Astrocyte (in vitro differentiated cells and primary cell): ENCODE measurements at places on chromosomes 5 and 9.
A peak's percentile ranks its signal among the peaks of the same experiment; 100 is the strongest.

DNA sequence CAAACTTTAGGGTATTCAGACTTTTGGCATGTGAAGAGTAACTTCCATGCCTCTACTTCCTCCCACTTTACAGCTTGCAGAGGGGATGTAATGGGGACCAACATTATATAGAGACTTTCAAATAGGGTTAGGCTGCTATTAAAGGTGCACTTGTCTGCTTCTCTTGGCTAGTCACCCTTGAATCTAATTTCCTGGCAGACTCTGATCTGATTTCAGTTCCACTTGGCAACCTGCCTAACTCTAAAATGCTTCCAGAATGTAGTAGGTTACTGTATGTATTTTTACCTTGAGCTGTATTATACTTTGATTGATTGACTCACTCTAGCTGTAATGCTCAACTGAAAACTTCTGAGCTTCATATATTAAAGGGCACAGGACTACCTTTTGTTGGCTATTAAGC is 693.4 kb downstream of the KCTD16 start:
- no peak for DNase-seq
- no peaks in the 10 kb centered on the region for H3K4me1 ChIP-seq
- H3K27ac ChIP-seq: no peak overlapping the region
- H3K36me3 ChIP-seq: no peaks in the 10 kb centered on the region
- no peaks in the 10 kb centered on the region for H3K27me3 ChIP-seq

- H3K36me3 ChIP-seq: peaks cover 9% of the 10 kb centered on the region
- no peaks in the 10 kb centered on the region for H3K27me3 ChIP-seq
- no peak overlapping the region for H3K27ac ChIP-seq
- H3K4me1 ChIP-seq: no peaks in the 10 kb centered on the region
- H3K4me3 ChIP-seq: peak overlapping the region; percentile 80
Observed at GRCh38 chr5:179906795-179907555, 722 bp downstream of the TBC1D9B start.

GRCh38 chr9:122186301-122186700 is 26.6 kb downstream of the MORN5 start:
- no peak overlapping the region for H3K4me3 ChIP-seq
- H3K27ac ChIP-seq: no peak overlapping the region
- H3K36me3 ChIP-seq: no peaks in the 10 kb centered on the region

DNA sequence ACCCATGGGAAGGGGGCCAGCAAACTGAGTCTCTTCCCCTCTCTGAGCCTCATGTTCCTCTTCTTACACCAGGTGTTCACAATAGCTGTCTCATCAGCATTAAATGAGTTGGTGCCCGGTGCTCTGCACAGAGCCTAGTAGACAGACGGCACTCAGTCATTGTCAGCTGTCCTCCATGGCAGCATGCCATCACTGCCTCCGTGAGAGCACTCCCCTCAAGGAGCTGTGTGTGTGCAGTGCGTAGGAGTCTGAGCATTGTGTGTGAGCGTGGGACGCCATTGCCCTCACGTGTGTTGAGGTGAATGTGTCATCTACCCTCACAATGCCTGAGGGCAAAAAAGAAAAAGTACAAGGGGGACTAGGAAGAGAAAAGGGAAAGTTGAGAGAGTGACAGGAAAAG is 536.5 kb downstream of the CDK5RAP2 start:
- no peak overlapping the region for H3K4me3 ChIP-seq
- H3K4me1 ChIP-seq: no peaks in the 10 kb centered on the region
- DNase-seq: no peak
- no peaks in the 10 kb centered on the region for H3K27me3 ChIP-seq
- H3K36me3 ChIP-seq: no peaks in the 10 kb centered on the region

DNA sequence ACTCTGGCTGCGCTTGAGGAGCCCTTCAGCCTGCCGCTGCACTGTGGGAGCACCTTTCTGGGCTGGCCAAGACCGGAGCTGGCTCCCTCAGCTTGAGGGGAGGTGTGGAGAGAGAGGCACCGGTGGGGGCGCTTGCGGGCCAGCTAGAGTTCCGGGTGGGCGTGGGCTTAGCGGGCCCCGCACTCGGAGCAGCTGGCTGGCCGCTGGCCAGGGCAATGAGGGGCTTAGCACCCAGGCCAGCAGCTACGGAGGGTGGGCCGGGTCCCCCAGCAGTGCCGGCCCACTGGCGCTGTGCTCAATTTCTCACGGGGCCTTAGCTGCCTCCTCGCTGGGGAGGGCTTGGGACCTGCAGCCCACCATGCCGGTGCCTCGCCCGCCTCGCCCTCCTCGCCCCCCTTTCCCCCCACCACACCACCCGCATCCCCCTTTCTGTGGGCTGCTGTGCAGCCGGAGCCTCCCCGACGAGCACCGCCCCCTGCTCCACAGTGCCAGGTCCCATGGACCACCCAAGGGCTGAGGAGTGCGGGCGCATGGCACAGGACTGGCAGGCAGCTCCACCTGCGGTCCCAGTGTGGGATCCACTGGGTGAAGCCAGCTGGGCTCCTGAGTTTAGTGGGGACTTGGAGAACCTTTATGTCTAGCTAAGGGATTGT is 954.5 kb downstream of the DTWD2 start:
- no peaks in the 10 kb centered on the region for H3K36me3 ChIP-seq
- no peaks in the 10 kb centered on the region for H3K27me3 ChIP-seq
- no peak overlapping the region for H3K27ac ChIP-seq
- no peaks in the 10 kb centered on the region for H3K4me1 ChIP-seq
- H3K4me3 ChIP-seq: no peak overlapping the region

DNA sequence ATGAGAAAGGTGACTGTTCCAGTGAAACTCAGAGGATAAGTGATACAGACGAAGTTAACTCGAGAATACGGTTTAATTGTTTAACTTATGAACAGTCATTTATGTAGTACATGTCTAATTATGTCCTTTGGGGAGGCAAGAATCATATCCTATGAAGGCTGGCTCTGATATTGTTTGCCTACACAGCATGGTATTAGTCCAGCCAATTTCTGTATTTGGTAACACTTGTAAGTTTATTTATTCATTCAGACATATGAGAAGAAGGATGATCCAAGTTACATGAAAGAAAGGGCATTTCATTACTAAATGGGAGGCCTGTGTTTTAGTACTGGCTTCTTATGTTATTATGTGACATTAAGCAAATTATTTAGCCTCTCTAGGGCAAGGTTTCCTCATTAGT is 199.7 kb downstream of the NNT start:
- no peak overlapping the region for H3K4me3 ChIP-seq
- no peak for DNase-seq
- no peaks in the 10 kb centered on the region for H3K27me3 ChIP-seq
- H3K4me1 ChIP-seq: no peaks in the 10 kb centered on the region

- no peaks in the 10 kb centered on the region for H3K27me3 ChIP-seq
- H3K4me1 ChIP-seq: no peaks in the 10 kb centered on the region
- DNase-seq: no peak
- H3K4me3 ChIP-seq: no peak overlapping the region
- no peak overlapping the region for H3K27ac ChIP-seq
- H3K36me3 ChIP-seq: no peaks in the 10 kb centered on the region
Observed at GRCh38 chr5:98594098-98594497, 179.4 kb upstream of the RGMB start.

- no peaks in the 10 kb centered on the region for H3K4me1 ChIP-seq
- no peak overlapping the region for H3K4me3 ChIP-seq
- DNase-seq: no peak
- H3K27ac ChIP-seq: no peak overlapping the region
- H3K27me3 ChIP-seq: peaks cover 17% of the 10 kb centered on the region
Observed at GRCh38 chr5:79729679-79730078, 40.0 kb downstream of the CMYA5 start.

- H3K4me3 ChIP-seq: no peak overlapping the region
- DNase-seq: no peak
- peak overlapping the region; percentile 46 for H3K27ac ChIP-seq
- no peaks in the 10 kb centered on the region for H3K27me3 ChIP-seq
- H3K36me3 ChIP-seq: no peaks in the 10 kb centered on the region
- peaks cover 32% of the 10 kb centered on the region for H3K4me1 ChIP-seq
Observed at GRCh38 chr5:150589862-150590601, 50.4 kb upstream of the SYNPO start.

DNA sequence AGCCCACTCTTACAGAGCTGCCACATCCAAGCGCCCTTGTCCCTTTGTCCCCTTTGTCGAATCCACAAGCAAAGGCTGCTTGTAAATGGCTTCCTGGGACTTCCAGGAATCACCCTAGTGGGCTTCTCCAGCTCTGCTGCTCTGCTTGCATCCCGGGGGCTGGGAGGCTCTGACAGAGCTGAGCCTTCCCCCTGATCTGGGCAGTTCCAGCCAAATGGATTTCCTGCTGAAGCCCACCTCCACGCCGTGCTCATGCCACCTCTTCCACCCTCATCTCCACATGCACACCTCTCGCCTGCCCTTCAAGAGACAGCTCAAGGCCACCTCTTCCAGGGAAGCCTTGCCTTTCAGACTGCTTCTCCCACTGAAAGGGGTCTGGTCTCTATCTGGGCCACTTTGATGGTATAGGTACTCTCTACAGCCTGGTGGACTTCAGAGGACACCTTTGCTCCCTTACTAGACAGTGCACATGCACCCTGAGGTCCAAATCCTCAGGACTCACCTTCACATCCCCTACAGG is 106.2 kb downstream of the LHFPL2 start:
- no peak overlapping the region for H3K4me3 ChIP-seq
- DNase-seq: no peak
- no peaks in the 10 kb centered on the region for H3K36me3 ChIP-seq
- H3K27me3 ChIP-seq: no peaks in the 10 kb centered on the region
- H3K27ac ChIP-seq: no peak overlapping the region

DNA sequence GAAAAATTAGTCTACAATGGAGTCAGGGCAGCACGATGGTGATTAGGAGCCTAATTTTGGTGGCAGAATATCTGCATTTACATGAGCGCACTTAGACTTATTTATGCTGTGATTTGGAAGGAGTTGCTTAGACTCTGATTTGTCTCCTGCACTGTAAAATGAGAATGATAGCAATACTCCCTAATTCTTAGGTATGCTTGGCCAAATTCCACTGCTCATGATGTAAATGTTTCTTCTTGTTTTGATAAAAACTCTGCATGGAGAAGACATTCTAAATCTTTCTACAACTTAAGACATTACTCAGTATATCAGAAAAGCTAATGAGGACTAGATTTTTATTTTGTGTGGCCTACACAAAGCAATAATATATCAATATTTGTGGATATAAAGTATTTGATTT is 205.4 kb downstream of the CDH18 start:
- no peak overlapping the region for H3K4me3 ChIP-seq
- no peaks in the 10 kb centered on the region for H3K4me1 ChIP-seq
- DNase-seq: no peak
- no peaks in the 10 kb centered on the region for H3K36me3 ChIP-seq
- H3K27me3 ChIP-seq: no peaks in the 10 kb centered on the region

GRCh38 chr5:23235246-23235645 is 272.2 kb upstream of the PRDM9 start:
- no peak overlapping the region for H3K4me3 ChIP-seq
- no peak overlapping the region for H3K27ac ChIP-seq
- no peaks in the 10 kb centered on the region for H3K36me3 ChIP-seq
- no peak for DNase-seq
- H3K4me1 ChIP-seq: no peaks in the 10 kb centered on the region

- peaks cover 5% of the 10 kb centered on the region for H3K27me3 ChIP-seq
- H3K27ac ChIP-seq: no peak overlapping the region
- DNase-seq: peak; percentile 31
- peak overlapping the region; percentile 49 for H3K4me3 ChIP-seq
- no peaks in the 10 kb centered on the region for H3K36me3 ChIP-seq
Observed at GRCh38 chr5:140157032-140157781, 17.8 kb upstream of the CYSTM1 start.

DNA sequence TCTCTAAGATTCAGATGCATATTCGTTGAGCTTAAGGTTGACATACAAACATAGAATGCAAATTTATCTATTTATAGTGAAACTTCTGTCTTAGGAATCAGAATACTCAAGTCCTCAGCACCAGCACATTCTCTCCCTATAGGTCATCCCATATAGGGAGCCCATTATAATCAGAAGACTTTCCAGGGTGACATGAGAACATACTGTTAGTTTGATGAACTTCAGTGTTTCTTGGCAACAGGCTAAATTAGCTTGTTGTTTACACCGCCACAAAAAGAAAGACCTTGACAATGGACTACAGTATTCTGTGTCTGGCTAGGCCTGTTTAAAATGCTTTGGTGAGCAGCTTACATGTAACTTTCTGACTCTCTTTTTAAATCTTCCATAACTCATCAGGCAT is 104.2 kb downstream of the TAF11L14 start:
- H3K27me3 ChIP-seq: no peaks in the 10 kb centered on the region
- no peak for DNase-seq
- peaks cover 5% of the 10 kb centered on the region for H3K4me1 ChIP-seq
- H3K4me3 ChIP-seq: no peak overlapping the region
- no peak overlapping the region for H3K27ac ChIP-seq

DNA sequence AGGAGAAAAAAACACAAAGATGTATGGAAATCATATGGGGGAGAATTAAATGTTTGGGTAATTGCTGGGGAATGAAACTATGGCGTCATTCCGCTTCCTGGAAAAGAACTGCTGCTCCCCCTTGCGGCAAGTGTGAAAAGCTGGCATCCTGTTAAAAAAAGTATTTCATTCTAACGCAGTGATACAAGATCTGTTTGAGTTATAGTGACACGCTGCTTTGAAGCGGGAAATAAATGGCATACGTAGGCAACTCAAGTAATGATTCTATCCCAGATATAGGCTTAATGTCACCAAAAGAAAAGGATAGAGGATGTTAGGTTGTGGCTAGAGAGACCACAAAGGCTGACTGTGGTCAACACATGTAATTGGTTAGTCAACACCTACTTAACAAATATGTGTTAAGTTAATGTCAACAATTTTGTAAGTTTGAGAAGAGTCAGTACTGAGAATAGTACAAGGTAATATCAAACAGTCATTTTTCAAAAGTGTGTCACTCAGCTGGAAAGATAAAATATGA is 70.2 kb upstream of the ALDH1A1 start:
- H3K36me3 ChIP-seq: no peaks in the 10 kb centered on the region
- H3K4me1 ChIP-seq: no peaks in the 10 kb centered on the region
- H3K4me3 ChIP-seq: no peak overlapping the region
- peak; percentile 50 for DNase-seq
- H3K27ac ChIP-seq: no peak overlapping the region

DNA sequence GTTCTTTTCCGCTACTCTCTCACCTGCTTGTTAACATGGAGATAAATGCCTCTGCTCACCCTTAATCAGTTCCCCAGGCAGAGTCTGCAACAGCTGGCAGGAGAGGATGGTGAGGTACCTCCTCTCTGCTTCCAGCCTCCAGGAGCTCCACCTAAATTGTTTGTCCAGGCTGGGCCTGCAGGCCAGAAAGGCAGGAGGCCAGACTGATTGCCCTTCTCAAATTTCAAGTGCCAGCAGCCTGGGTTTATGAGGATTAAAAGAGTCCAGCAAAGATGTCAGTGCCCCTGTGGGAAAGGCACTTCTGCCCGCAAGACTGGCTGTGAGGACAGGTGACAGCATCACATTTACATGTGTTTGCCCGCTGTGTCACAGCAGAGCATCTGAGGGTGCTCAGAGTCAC is 19.8 kb downstream of the CORO2A start:
- no peaks in the 10 kb centered on the region for H3K36me3 ChIP-seq
- H3K27me3 ChIP-seq: no peaks in the 10 kb centered on the region
- no peak overlapping the region for H3K4me3 ChIP-seq
- no peak overlapping the region for H3K27ac ChIP-seq

DNA sequence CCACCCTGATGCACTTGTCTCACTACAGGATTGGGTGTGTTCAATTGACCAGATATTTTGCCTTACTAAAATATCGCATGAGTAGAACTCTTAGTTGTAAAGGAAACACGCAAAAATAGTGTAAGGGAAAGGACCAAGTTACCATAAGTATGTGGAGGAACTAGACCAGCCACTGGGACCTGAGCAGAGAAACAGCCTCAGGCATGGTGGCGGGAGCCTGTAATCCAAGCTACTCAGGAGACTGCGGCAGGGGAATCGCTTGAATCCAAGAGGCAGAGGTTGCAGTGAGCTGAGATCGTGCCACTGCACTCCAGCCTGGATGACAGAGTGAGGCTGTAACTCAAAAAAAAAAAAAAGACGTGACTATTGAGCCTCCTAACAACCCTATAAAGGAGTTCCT is 117.9 kb upstream of the SPATA31C2 start:
- H3K27ac ChIP-seq: no peak overlapping the region
- no peak overlapping the region for H3K4me3 ChIP-seq
- no peak for DNase-seq
- no peaks in the 10 kb centered on the region for H3K27me3 ChIP-seq
- peaks cover 12% of the 10 kb centered on the region for H3K4me1 ChIP-seq
